ENCODE measurements at places on chromosomes 5 and 9. TPM values are rescaled to one million over a fixed set of nuclear protein-coding genes. Genes with fewer than 3 reads are reported as not detected.

GRCh38 chr5:162497455-162497854 lies 429.9 kb downstream of the GABRG2 start:
- DNase-seq: no peak

DNA sequence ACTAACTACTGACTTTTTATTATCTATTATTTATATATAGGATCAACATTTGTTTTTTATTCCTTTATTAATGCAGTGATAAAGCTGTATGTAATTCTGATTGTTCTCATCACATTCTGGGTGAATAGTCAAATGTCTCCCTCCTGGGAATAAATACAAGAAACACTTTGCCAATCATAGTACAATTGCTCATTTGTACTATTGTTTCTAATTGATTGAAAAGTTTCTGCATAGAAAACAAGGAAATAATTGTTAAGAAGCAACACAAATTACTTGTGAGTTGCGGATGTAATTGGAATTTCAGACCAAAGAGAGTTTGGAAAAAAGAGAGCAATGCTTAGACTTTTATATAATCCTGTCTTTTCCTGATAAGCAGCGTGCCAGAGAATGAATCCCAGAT lies 1013.9 kb downstream of the EFNA5 start:
- no peak for DNase-seq

Gene PCDHB6
- total RNA-seq: 0.70 TPM

Gene OR1J2
- total RNA-seq: not detected

Gene TEK
- total RNA-seq: 2.3 TPM
